ENCODE measurements at places on chromosomes 16 and 17.

- H3K36me3 ChIP-seq, result no peaks in the 10 kb centered on the region
- no peak for DNase-seq
- H3K27ac ChIP-seq, result no peak overlapping the region
- no peak overlapping the region for H3K4me3 ChIP-seq
- H3K4me1 ChIP-seq, result no peaks in the 10 kb centered on the region
These were observed 201.8 kb upstream of the CDH5 start for GRCh38 chr16:66164581-66165247.

DNA sequence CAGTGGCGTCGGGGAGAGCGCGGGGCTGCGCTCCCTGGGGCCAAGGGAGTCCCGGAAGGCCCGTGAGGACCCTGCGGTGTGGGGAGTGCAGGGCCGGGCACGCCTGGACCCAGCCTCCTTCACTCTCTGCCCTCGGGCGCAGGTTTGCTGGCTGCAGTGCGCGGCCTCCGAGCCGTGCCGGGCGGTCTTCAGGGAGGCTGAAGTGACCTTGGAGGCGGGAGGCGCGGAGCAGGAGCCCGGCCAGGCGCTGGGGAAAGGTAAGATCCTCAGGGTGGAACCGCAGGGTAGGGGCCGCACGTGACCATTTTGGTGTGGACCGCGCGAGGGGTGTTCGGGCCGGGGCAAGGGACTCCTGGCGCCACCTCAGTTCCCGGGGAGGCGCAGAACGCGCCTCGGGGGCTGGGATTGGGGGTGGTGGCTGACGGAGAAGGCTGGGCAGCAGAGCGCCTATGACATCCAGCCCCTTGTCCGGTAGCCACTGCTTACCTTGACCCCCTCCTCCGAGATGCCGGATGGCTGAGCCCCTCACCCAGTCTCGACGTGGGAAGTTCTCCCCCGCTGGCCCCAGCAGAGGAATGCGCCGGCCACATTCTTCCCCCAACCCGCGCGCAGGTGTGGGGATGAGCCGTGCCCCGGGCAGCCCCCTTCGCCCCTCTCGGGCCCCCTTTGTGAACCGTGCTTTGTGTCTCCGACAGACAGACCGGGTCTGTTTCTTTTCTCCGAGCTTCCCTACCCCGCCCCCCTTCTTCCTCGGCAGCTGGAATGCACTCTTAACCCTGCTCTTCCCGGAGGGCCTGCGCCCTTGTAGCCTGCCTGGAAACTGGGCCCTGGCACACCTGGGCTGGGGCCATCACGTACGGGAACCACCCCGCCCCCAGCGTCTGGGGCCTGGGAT, 631 bp downstream of the CDH3 start:
- H3K27me3 ChIP-seq, result peaks cover 51% of the 10 kb centered on the region
- H3K27ac ChIP-seq, result no peak overlapping the region
- H3K4me3 ChIP-seq, result no peak overlapping the region
- DNase-seq, result no peak
- no peaks in the 10 kb centered on the region for H3K36me3 ChIP-seq
- peaks cover 13% of the 10 kb centered on the region for H3K4me1 ChIP-seq

- H3K27ac ChIP-seq, result no peak overlapping the region
- H3K36me3 ChIP-seq, result peaks cover 18% of the 10 kb centered on the region
- no peak overlapping the region for H3K4me3 ChIP-seq
- H3K4me1 ChIP-seq, result no peaks in the 10 kb centered on the region
- H3K27me3 ChIP-seq, result no peaks in the 10 kb centered on the region
These were observed 25.3 kb upstream of the FAAP100 start for GRCh38 chr17:81577278-81578000.

GRCh38 chr16:13118091-13118490, 216.7 kb downstream of the SHISA9 start:
- H3K4me3 ChIP-seq, result no peak overlapping the region
- DNase-seq, result no peak
- H3K4me1 ChIP-seq, result no peaks in the 10 kb centered on the region
- H3K36me3 ChIP-seq, result no peaks in the 10 kb centered on the region
- no peaks in the 10 kb centered on the region for H3K27me3 ChIP-seq

GRCh38 chr16:71894229-71894920, 956 bp upstream of the IST1 start:
- H3K27ac ChIP-seq, result peak overlapping the region; percentile 89
- peaks cover 35% of the 10 kb centered on the region for H3K4me1 ChIP-seq
- DNase-seq, result peak; percentile 23
- H3K27me3 ChIP-seq, result no peaks in the 10 kb centered on the region
- no peaks in the 10 kb centered on the region for H3K36me3 ChIP-seq

DNA sequence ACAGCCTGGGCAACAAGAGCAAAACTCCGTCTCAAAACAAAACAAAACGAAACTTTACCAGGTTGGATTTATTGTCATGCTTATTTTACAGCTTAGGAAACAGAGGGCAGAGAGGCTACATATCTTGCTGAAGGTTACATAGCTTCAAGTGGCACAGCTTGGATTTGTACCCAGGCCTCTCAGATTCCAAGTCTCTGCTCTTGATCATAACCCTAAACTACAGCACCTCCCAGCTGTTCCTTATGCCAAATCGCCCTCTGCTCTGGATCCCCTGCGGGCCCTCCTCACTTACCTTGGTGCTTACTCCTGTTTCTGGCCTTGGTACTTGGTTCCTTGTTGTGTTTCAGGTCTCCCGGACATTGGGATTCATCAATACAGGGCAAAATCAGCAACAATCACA, 11.7 kb upstream of the CUEDC1 start:
- H3K27ac ChIP-seq, result no peak overlapping the region
- DNase-seq, result no peak
- no peak overlapping the region for H3K4me3 ChIP-seq

DNA sequence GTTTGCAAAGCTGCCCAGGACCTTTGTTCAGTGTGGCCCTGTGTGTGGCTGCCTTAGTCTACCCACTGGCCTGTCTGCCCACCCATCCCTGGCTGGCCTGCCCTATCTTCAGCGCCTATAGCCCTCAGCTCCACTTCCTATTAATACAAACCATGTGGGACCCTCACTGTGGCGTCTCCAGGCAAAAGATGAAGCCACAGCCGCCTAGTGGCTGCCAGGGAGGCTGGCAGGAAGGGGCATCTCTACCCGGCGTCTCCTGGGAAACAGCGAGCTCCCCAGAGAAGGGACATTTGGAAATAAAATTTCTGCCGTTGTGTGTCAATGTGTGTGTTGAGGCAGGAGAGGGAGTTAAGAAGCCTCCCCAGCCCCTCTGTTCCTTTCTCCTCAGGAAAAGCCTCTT, 31.5 kb downstream of the NEUROD2 start:
- H3K4me1 ChIP-seq, result no peaks in the 10 kb centered on the region
- H3K27ac ChIP-seq, result no peak overlapping the region
- no peak overlapping the region for H3K4me3 ChIP-seq

DNA sequence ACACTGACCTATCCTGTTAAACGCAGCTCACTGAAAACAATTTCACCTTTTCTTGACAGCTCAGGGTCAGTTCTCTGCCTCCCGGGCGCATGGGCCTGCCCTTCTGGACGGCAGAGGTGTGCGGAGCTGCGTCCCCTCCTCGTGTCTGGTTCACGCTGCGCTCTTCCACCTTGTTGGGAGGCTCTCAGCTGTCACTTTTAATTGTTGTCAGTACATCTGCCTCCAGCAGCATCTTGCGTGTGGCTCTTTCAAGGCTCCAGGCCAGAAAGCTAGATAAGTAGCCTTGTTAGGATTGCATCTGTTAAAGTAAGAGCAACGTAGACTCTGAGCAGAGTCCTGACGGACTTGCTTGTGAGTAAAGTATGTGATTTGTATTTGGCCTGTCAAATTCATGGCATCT, 59.4 kb downstream of the MGAT5B start:
- H3K27me3 ChIP-seq, result no peaks in the 10 kb centered on the region
- no peak for DNase-seq
- H3K4me1 ChIP-seq, result no peaks in the 10 kb centered on the region
- H3K4me3 ChIP-seq, result no peak overlapping the region
- H3K27ac ChIP-seq, result no peak overlapping the region

DNA sequence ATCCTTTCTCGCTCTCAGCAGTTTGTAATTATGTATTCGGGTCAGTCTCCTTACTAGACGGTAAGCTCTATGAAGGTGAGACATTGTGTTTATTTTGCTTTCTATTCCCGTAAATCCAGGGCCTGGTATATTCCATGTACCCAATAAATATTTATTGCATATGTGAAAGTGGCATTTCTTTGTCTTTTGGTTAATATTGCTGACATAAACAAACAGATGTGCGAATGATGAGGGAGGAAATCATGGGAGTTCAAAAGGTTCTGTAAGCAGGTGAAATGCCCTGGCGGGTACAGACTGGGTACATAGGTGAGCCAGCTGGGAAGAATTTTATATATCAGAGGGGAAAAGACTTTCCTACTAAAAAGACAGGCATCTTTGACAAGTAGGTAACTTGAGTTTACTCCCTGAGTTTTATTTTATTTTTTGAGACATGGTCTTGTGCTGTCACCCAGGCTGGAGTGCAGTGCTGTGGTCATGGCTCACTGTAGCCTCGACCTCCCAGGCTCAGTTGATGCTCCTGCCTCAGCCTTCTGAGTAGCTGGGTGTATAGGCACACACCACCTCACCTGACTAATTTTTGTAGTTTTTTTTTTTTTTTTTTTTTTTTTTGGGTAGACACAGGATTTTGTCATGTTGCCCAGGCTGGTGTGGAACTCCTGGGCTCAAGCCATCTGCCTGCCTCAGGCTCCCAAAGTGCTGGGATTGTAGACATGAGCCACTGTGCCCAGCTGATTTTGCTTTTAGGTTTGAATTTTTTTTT, 5.7 kb upstream of the METTL9 start:
- H3K27ac ChIP-seq, result no peak overlapping the region
- no peak overlapping the region for H3K4me3 ChIP-seq
- no peaks in the 10 kb centered on the region for H3K27me3 ChIP-seq
- peaks cover 17% of the 10 kb centered on the region for H3K4me1 ChIP-seq
- DNase-seq, result no peak

DNA sequence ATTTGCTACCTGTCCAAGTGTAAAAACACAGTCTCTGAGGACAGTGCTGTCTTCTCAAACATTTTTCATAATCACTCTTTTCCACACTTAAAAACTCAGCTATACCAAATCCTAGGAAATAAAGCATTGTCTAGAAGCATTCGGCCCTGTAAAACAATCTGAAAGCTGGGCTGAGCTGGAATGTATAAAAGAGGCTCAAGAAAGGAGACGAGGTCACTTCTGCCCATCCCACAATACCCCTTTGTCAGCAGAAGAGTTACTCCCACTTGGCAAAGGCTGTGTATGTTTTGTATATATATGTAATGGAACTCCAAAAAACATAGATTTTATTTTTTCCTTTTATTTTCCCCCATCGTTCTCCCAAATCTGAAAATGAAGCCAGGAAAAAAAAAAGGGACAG, 43.9 kb downstream of the STH start:
- no peaks in the 10 kb centered on the region for H3K27me3 ChIP-seq
- peaks cover 33% of the 10 kb centered on the region for H3K36me3 ChIP-seq
- H3K4me1 ChIP-seq, result no peaks in the 10 kb centered on the region
- no peak overlapping the region for H3K27ac ChIP-seq

DNA sequence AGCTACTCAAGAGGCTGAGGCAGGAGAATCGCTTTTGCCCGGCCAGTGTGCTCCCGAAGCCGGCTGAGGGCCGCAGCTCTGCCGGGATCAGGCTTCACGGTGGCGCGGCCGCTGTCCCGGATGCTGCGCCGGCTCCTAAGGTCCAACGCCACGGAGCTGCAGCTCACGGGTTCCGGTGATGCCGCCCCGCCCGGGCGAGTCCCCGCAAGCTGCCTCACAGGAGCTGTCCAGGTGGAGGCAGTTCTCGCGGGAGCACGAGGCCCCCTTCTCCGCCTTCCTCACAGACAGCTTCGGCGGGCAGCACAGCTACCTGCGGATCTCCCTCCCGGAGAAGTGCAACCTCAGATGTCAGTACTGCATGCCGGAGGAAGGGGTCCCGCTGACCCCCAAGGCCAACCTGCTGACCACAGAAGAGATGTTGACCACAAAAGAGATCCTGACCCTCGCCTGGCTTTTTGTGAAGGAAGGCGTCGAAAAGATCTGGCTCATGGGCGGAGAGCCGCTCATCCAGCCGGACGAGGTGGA, 111.4 kb upstream of the SIAH1 start:
- no peak for DNase-seq
- no peaks in the 10 kb centered on the region for H3K27me3 ChIP-seq
- H3K4me3 ChIP-seq, result no peak overlapping the region
- H3K27ac ChIP-seq, result no peak overlapping the region
- no peaks in the 10 kb centered on the region for H3K36me3 ChIP-seq

DNA sequence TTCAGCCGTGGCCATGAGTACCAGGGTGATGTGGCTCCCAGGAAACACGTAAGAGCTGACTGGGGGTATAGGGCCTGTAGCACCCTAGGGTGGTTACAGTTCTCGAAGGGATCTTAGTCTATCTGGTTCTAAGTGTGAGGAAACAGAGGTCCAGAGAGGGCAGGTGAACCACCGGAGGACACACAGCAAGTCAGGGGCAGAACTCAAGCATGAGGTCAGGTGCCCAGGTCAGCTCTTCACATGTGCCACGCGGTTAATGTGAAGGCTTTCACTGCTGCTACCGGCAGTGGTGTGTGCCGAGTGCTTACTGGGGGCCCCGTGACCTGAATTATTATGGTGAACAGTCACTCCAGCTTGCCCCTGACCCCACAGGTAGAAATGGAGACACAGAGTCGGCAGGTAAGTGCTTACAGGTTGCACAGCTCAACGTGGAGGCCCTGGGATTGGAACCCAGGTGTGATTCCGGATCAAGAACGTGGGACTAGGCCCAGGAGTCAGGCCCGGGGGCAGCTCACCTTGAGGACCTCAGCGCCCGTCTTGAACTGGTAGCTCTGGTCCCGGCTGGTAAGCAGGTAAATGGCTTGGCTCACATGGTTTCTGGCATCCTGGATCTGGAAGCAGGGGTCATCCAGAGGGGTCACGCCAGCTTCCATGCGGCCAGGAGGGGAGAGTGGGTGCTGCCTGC, 3.1 kb downstream of the ROGDI start:
- no peak overlapping the region for H3K27ac ChIP-seq
- no peaks in the 10 kb centered on the region for H3K36me3 ChIP-seq
- no peak overlapping the region for H3K4me3 ChIP-seq
- H3K4me1 ChIP-seq, result peaks cover 16% of the 10 kb centered on the region

DNA sequence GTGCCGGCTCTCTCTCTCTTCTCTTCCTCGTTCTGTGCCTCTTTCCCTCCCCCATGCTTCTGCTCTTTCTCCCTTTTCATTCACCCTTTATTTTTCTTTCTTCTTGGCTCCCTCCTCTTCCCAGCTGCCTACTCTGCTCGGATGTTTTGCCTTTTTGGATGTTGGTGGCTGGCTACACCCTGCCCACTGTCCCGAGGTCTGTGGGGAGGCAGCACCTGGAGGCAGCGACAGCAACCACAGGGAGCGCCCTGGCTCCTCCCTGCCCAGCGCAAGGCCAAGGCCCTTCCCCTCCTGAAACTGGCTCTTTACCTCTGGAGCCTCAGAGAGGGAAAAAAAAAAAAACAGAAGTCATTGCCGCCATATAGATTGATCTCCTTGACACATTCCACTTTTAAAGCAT, 20.0 kb downstream of the CLUAP1 start:
- no peak overlapping the region for H3K4me3 ChIP-seq
- peaks cover 33% of the 10 kb centered on the region for H3K36me3 ChIP-seq
- H3K4me1 ChIP-seq, result peaks cover under 1% of the 10 kb centered on the region
- H3K27ac ChIP-seq, result no peak overlapping the region
- DNase-seq, result no peak
- no peaks in the 10 kb centered on the region for H3K27me3 ChIP-seq

- no peak for DNase-seq
- H3K4me3 ChIP-seq, result no peak overlapping the region
- peaks cover 24% of the 10 kb centered on the region for H3K4me1 ChIP-seq
- H3K27me3 ChIP-seq, result no peaks in the 10 kb centered on the region
- H3K27ac ChIP-seq, result no peak overlapping the region
These were observed 10.2 kb downstream of the ARSG start for GRCh38 chr17:68301438-68301959.
